ENCODE measurements at places on chromosomes 6 and 20. TPM values are rescaled to one million over a fixed set of nuclear protein-coding genes. Genes with fewer than 3 reads are reported as not detected.

The UTRN gene
- total RNA-seq, result 79.7 TPM

The FOXF2 gene
- total RNA-seq, result 0.11 TPM

The RAB44 gene
- not detected for total RNA-seq

The CDS2 gene
- total RNA-seq, result 65.5 TPM

The BPIFA1 gene
- total RNA-seq, result not detected

The RUNX2 gene
- 0.18 TPM for total RNA-seq

The TREM2 gene
- not detected for total RNA-seq

The CRYBG1 gene
- total RNA-seq, result 2.7 TPM

The OXT gene
- not detected for total RNA-seq

The SNRPB gene
- total RNA-seq, result 202 TPM

The EFCAB8 gene
- 1.0 TPM for total RNA-seq

The LIN28B gene
- 64.6 TPM for total RNA-seq

The ISM1 gene
- total RNA-seq, result not detected

The TBX18 gene
- total RNA-seq, result 1.9 TPM

The RHAG gene
- not detected for total RNA-seq

The RRP36 gene
- 90.4 TPM for total RNA-seq

The CD83 gene
- 3.0 TPM for total RNA-seq

The SPEF1 gene
- 0.44 TPM for total RNA-seq

The SLC17A2 gene
- total RNA-seq, result not detected

The MOG gene
- total RNA-seq, result 0.45 TPM

The PACRG gene
- 0.27 TPM for total RNA-seq

The SCUBE3 gene
- total RNA-seq, result 0.27 TPM
